ENCODE measurements at places on chromosomes 12 and 14.

DNA sequence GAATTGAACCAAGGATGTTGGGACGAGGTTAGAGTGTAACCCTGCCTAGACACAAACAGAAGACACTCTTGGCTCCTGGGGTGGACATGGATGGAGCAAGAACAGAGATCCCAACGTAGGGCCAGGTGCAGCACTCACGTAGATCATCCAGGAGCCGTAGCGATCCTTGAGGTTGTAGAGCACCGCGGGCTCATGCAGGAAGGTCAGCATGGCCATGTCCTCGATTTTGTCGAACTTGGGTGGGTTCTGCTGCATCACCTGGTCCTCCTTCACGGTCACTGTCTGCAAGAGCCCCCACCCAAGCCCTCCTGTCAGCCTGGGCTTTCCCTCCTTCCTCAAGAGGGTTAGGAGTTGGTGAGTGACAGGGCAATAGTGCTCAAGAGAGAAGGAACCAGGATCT is 2.5 kb downstream of the MYH7 start:
- DNase-seq, result no peak

- DNase-seq, result no peak
Measured at GRCh38 chr14:104941508-104942365, 17.1 kb downstream of the PLD4 start.

- DNase-seq, result no peak
Measured at GRCh38 chr12:26936559-26937442, 980 bp downstream of the INTS13 start.

GRCh38 chr12:93519859-93520258 is 52.5 kb downstream of the MRPL42 start:
- DNase-seq, result no peak

- peak; percentile 20 for DNase-seq
Measured at GRCh38 chr12:130761537-130762318, 45.6 kb upstream of the RIMBP2 start.

DNA sequence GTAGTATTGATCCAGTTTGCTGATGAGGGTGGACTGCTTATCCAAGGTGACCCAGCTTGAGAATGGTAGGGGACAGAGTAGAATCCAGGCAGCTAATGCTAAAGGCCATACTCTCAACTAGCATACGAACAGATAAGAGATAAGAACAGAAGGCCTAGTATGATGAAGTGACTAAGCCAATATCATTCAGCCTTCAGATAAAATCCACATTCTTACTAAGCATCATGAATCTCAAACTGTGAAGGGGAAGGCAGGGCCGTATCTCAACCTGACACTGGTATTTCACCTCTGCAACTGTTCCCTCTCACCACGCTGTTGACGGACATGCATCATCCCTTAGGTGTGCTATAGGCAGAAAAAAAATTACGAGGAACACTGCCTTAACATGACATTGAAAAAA is 8.1 kb upstream of the CKAP4 start:
- DNase-seq, result no peak

GRCh38 chr12:70928071-70928470 is 7.5 kb upstream of the PTPRR start:
- no peak for DNase-seq

- no peak for DNase-seq
Measured at GRCh38 chr12:54388237-54389133, 4.0 kb upstream of the ZNF385A start.

DNA sequence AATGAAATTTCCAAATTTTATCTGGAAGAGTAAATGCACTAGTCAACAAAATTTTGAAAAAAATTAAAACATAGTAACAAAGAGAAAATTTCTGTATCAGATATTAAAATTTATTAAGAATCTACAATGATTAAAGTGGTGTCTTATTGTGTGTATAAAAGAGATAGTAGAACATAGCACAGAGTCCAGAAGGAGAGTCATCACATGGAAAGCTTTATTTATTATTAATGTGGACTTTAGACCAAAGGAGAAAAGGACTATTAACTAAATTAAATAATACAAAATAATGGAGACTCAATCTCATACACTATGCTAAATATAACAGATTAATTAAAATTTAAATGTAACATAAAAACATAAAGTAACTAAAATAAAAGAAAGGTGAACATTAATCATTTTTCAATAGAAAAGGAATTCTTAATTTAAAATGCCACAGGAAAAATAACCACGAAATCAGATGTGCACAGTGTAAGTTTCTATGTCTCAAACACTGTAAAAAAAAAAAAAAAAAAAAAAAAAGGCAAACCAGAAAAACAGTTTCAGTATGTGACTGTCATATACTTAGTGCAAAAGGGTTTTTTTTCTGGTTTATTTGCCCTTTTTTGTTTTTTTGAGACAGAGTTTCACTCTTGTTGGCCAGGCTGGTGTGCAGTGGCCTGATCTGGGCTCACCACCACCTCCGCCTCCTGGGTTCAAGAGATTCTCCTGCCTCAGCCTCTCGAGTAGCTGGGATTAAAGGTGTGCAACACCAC is 95.4 kb downstream of the MYF5 start:
- no peak for DNase-seq

- DNase-seq, result no peak
Measured at GRCh38 chr12:32107359-32108267, 966 bp downstream of the BICD1 start.

GRCh38 chr12:121975021-121975420 is 46.7 kb upstream of the BCL7A start:
- DNase-seq, result no peak

- DNase-seq, result no peak
Measured at GRCh38 chr12:93089805-93090569, 160.9 kb upstream of the EEA1 start.

DNA sequence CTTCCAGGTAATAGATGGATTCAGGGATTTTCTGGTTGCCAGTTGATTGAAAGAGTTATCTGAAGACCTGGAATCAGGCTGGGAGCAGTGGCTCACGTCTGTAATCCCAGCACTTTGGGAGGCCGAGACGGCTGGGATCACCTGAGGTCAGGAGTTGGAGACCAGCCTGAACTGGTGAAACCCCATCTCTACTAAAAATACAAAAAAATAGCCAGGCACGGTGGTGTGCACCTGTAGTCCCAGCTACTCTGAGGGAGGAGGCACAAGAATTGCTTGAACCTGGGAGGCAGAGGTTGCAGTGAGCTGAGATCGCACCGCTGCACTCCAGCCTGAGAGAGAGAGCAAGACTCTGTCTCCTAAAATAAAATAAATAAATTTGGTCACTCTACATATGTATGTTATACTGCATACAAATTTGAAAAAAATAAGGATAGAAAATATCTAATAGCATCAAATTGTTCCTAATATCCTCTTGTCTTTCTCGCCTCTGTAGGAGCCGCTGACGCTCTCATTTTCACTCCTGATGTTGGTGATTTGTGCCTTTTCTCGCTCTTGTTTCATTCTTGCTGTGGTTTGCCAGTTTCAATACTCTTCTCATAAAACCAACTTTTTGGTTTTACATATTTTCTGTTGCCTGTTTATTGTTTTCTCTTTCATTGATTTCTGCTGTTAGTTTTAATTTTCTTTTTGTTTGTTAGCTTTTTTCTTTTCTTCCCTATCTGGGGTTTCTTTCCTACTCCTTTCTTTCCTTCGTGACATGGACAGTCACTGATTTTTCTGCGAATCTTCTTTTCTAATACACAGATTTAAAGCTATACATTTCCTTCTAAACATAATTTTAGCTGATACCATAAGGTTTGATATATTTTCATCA is 23.8 kb upstream of the PLD4 start:
- no peak for DNase-seq

- no peak for DNase-seq
Measured at GRCh38 chr12:33357181-33357580, 82.4 kb downstream of the SYT10 start.

GRCh38 chr12:115752156-115752555 is 525.3 kb downstream of the MED13L start:
- no peak for DNase-seq

- DNase-seq, result no peak
Measured at GRCh38 chr12:55845785-55846496, 3.2 kb upstream of the MMP19 start.

DNA sequence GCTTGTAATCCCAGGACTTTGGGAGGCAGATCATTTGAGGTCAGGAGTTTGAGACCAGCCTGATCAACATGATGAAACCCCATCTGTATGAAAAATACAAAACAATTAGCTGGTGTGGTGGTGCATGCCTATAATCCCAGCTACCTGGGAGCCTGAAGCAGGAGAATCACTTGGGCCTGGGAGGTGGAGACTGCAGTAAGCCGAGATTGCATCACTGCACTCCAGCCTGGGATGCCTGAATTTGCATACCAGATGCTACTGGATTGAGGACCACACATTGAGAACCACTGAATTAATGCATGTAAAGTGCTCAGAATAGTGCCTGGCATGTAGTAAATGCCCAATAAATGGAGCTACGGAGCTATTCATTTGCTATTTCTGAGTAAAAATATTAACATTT is 14.9 kb upstream of the MYH7 start:
- DNase-seq, result no peak

Measured in NCI-H187 (cell line).